ENCODE measurements at places on chromosomes 1 and 21.

GRCh38 chr1:245942856-245943255, 564.2 kb downstream of the SMYD3 start:
- no peak for DNase-seq

DNA sequence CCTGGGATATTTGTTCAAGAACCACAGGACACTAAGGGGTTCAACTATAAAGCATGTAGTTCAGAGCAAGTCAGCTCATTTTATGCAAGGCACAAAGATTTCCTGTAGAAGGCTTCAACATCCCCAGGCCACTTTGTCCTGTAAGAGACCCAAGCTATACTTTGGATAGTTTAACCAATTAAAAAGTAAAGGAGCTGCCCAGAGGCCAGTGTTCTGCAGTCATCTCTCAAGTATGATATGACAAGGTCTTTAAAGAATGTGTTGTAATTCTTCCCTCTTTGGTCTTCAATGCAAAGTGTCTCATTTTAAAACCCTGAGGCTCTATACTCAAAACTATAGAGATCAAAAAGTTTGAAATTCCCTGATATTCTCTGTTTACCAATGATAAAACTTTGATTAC, 34.1 kb downstream of the KRTAP20-3 start:
- no peak for DNase-seq

DNA sequence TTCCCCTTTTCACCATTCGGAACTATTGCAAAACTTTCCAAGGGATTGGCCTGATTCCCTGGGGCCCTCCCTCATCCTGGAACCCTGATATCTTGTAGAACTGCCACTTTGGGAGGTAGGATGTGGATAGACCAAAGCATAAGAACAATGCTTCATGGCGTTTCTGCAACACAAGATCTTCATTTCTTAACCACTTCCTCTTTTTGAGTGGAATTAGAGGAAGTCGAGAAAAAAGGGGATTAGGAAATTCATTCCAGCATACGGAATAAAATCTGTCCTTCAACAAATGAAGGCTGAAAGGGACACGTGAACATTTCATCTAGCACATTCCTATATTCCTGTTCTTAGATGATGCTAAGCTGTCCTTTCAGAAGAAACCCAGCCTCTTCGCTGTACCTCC, 149.3 kb downstream of the HUNK start:
- no peak for DNase-seq

- no peak for DNase-seq
Observed at GRCh38 chr1:162230096-162230495, 146.6 kb downstream of the SPATA46 start.

- no peak for DNase-seq
Observed at GRCh38 chr1:110229348-110230001, 19.4 kb downstream of the KCNC4 start.

DNA sequence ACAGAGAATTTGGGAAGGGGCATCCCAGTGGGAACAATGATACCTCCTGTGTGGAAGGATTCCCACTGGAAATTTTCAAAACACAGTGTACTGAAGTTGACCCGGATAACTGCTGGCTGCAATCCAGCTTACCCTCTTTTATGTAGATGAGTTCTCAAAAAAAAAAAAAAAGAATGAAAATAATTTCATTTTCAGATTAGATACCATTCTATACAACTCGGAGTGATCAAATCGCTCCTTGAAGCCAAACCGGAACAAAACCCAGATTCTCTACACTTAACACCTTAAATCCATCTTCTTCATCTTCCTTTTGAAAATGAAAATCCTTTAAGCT, 69.1 kb downstream of the KAZN start:
- DNase-seq = no peak

DNA sequence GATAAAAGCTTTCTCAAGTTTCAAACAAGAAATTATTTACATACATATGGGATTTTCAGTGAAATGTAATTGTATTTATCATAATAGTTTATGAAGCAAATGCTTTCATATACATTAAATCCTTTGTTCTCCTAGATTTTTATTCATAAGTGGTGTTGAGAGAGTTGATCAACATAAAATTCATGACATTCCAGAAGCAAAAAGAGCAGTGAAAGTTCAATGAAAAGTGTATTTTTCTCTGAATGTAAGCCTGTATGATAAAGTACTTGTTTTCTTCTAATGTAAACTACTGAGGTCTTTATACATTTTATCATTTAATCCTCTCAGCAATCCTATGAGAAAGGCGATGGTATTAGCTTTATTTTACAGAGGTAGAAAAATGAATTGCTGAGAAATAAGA, 146.5 kb downstream of the PLA2G4A start:
- DNase-seq = no peak

GRCh38 chr1:37553598-37553926, 531 bp downstream of the SNIP1 start:
- DNase-seq = no peak

DNA sequence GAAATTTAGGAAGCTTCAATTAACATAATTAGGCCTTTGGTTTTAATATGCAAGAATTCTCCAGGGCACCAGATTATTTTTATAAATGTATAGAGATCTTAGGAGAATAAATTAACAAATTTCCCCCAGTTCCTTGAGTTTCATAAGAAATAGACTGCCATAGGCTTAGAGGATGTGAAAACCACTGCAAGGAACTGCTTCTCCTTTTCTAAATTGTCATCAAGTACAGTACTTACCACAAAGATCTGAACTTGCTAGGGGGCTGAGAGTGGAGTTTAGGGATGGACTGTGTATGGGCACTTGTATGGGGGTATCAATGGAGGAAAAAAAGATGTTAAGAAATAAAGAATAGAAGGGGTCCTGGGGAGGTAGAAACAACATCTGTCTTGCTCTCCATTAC, 31.1 kb downstream of the LHX8 start:
- DNase-seq = no peak

DNA sequence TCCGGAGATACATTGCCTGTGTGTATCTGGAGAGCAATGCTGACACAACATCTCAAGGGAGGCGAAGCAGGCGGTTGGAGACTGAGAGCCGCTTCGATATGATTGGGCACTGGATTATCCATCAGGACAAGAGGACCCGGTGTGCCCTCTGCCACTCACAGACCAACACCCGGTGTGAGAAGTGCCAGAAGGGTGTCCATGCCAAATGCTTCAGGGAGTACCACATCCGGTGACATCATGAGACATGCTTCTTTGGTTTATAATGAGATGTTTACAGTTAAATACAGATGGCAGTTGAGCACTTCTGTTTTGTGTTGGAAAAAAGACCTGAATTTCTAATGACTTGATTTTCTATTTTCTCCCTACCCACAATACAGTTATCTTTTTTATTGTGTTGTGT, 12.1 kb downstream of the PGBD2 start:
- no peak for DNase-seq

DNA sequence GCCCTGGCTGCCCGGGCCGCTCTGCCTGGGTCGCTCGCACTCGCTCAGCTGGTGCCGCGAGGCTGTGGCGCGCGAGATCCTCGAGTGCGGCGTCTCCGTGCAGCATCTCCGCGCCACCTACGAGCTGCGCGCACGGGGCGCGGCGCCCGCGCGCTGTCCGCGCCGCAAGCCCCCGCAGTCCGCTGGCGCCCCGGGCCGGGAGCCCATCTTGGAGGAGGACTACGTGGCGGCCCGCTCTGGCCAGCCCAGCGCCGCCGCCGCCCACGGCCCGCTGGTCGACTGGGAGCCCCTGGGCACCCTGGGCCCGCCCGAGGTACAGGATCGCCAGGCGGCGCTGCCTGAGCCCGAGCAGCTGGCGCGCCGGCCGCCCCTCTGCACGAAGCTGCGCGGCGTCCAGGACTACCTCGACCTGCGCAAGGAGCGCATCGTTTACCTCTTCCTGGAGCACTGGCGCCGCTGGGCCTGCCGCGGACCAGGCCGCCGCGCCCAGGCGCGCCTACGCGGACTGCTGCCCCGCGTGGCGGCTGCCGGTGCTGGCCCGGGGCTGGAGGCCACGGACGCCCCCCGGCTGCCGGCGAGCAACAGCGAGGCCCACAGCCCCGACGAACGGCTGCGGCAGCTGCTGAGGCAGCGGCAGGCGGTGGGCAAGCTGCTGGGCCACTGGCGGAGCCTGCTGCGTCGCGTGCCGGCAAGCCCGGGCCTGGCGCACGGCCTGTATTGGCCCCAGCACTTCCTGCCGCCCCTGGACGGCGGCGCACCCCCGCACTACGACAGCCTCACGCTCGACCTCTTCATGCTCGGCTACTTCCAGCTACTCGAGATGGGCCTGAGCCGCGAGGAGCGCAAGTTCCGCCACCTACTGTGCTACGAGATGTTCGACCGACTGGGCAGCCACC, 10.9 kb downstream of the TNFRSF25 start:
- DNase-seq = no peak

DNA sequence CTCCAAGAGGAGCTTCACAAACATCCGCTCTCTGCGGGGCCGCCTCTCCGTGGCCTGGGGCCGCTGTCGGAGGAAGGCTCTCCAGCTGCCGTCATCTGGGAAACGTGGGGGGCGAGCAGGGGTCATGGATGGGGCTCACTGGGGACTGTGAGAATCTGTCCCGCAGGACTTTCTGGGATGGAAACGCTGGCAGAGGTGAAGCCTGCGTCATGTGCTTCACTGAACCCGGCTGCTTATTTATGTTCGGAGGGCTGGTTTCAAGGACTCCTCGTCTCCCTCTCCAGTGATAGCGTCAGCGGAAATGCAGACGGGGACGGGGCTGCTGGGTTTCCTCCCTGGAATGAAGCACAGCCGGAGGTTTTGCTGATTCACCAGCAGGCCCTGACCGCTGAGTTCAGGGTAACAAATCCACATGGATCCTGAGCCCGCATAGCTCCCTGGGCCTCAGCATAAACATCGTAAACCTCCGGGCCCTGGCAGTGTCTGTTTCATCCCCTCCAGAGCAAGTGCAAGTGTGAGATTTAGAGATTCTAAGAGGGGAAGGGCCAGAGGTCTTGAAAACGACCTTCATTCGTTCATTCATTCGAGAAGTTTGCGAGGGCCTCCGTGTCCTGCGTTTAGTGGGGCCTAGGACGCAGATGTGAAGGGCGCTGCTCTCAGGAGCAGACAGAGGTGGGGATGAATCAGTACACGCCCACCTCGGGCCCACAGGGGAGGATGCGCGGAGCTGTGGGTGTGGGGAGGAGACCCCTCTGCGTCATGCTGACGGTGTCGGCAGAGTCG, 7.0 kb upstream of the POFUT2 start:
- no peak for DNase-seq

GRCh38 chr21:42190486-42190863, 28.5 kb upstream of the ABCG1 start:
- no peak for DNase-seq

GRCh38 chr1:230158415-230159291, 91.6 kb downstream of the GALNT2 start:
- DNase-seq = no peak

DNA sequence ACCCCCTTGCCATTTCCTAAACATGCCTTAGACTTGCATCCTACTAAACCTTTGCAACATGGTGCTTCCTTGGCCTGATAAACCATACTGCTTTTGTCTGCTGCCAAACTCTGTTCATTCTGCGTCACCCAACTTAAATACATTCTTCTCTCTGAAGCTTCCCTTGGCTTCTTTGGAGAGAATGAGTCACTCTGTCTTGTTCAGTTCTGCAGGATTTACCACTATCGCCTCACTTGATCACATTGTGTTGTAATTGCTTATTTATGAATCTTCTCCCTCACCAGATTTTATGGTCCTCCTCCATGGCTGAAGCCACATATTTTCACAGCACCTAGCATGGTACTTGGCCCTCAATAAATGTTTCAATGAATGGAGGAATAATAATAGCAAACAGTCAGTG, 21.7 kb upstream of the TUT4 start:
- DNase-seq = no peak

- DNase-seq = no peak
Observed at GRCh38 chr21:38556390-38556789, 58.1 kb upstream of the ERG start.

DNA sequence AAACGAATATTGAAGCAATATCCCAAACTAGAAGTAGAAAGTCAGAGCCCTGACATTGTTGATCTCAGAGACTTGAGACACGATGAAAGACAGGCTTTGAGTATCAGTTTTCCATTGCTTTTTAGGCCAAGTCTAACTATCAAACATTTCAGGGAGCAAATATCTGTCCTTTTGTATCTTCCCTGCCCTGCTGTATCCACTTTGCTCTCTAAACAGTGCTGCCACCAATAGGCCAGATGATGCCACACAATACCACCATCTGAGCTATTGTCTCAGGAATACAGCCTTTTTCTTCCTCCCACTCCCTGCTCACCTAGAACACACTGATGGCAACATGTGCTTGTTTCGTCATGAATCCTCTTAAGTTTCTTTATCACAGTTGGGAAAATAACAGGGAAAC, 62.6 kb upstream of the SPAG17 start:
- no peak for DNase-seq

GRCh38 chr1:175193527-175193910, 943 bp upstream of the KIAA0040 start:
- no peak for DNase-seq

Measured in stimulated activated CD4-positive, alpha-beta T cell treated with anti-CD3 and anti-CD28 coated beads, Interleukin-1b, Interleukin-23, amount 100 ng/mL, for 1 hour (primary cell).